ENCODE measurements at places on chromosomes 3 and 15. TPM values are rescaled to one million over a fixed set of nuclear protein-coding genes. Genes with fewer than 3 reads are reported as not detected.

DNA sequence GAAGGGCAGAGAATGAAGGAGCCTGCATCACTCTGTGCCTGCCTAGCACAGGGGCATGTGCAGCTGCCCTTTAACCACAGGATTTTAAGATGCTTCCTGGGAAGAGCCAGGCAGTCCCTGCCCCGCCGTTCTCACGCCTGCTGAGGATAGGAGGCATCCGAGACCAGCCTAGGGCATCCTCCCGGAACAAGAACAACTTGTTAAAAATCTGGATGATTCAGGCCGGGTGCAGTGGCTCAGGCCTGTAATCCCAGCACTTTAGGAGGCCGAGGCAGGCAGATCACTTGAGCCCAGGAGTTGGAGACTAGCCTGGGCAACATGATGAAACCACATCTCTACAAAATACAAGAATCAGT lies 15.2 kb downstream of the NRROS start:
- no peak for DNase-seq

DNA sequence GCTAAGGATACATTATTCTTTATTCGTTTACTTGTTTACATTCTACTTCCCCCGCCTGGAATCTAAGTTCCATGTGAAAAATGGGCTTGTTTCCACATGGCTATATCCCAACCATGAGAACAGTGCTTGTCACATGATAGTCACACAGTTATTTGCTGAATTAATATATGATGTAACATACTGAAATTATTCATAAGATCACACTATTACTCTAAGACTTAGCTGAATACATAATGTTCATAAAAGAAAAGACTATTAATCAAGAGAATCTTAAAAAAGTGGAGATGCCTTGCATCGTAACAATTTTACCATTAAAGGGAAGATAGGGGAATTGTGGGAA lies 6.5 kb downstream of the PBRM1 start:
- DNase-seq: no peak

DNA sequence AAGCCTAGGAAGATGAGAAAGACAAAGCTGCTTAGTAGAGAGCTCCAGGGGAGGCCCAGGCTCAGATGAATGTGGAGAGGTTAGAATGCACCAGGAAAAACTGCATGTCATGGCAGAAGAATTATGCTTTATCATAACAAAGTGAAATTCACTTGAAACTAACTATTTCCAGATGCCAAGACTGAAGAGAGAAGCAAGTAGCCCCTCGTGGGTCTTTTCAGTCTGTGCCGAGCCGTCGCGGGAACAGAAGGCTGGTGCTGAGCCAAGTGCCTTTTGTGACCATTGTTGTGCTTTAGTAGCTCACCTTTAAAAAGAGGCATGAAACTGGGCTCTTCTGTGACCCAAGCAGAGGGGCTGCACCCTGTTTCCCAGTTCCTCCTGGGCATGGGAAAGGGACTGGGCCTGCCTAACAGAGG lies 73.2 kb downstream of the CHDH start:
- no peak for DNase-seq

- DNase-seq: no peak
Measured at GRCh38 chr15:69194025-69194827, 33.8 kb downstream of the GLCE start.

GRCh38 chr3:194711913-194712312 lies 26.2 kb downstream of the FAM43A start:
- no peak for DNase-seq

SEMA3B gene
- total RNA-seq: 4.1 TPM
